ENCODE measurements at places on chromosomes 2 and 18. TPM values are rescaled to one million over a fixed set of nuclear protein-coding genes. Genes with fewer than 3 reads are reported as not detected.

DNA sequence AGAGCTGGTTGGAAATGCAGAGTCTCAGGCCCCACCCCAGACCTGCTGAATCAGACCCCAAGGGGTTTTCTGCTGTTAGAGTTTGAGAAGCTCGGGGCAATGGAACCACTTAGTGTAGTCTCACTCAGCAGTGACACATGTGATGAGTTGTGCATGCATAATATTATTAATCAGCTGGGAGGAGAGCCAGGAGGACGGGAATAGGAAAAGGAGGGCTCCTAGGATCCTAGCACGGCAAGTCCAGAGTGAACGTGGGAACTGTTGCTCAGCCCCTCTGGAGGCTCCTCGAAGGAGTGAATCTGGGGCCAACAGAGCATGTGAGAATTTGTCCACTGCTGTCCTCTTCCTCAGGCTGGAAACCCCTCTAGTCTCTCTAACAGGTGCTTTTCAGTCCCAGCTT lies 87.1 kb downstream of the HS1BP3 start:
- no peaks in the 10 kb centered on the region for H3K36me3 ChIP-seq
- no peaks in the 10 kb centered on the region for H3K4me1 ChIP-seq
- peaks cover 3% of the 10 kb centered on the region for H3K27me3 ChIP-seq
- H3K4me3 ChIP-seq, result no peak overlapping the region
- H3K27ac ChIP-seq, result no peak overlapping the region

The OTX1 gene
- total RNA-seq, result not detected

GRCh38 chr2:65479524-65479923 lies 47.1 kb upstream of the SPRED2 start:
- peaks cover 3% of the 10 kb centered on the region for H3K27me3 ChIP-seq
- H3K27ac ChIP-seq, result no peak overlapping the region
- no peak overlapping the region for H3K4me3 ChIP-seq
- no peaks in the 10 kb centered on the region for H3K4me1 ChIP-seq
- no peaks in the 10 kb centered on the region for H3K36me3 ChIP-seq

- H3K27ac ChIP-seq, result no peak overlapping the region
- no peak overlapping the region for H3K4me3 ChIP-seq
- H3K4me1 ChIP-seq, result no peaks in the 10 kb centered on the region
- H3K36me3 ChIP-seq, result no peaks in the 10 kb centered on the region
- H3K27me3 ChIP-seq, result peaks cover 4% of the 10 kb centered on the region
- DNase-seq, result no peak
Observed at GRCh38 chr2:227796045-227796711, 17.5 kb upstream of the CCL20 start.

DNA sequence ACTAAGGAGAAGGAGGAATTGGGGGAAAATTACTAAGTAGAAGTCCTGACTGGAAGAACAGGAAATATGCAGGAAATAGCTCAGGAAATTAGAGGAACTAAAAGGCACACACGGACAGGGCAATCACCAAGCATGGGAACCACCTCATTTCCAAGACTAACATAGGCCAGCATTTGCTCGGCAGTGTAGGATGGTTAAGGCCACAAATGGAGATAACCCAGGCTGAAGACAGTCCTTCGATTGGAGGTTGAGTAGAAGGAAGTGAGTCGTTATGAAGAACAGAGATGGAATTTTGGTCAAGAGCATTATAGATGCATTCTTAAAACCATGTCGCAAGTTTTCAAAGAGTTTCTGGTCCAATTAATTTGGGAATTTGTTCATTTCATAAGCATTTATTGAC lies 401.4 kb downstream of the ALK start:
- no peak overlapping the region for H3K4me3 ChIP-seq
- peaks cover 9% of the 10 kb centered on the region for H3K27me3 ChIP-seq

DNA sequence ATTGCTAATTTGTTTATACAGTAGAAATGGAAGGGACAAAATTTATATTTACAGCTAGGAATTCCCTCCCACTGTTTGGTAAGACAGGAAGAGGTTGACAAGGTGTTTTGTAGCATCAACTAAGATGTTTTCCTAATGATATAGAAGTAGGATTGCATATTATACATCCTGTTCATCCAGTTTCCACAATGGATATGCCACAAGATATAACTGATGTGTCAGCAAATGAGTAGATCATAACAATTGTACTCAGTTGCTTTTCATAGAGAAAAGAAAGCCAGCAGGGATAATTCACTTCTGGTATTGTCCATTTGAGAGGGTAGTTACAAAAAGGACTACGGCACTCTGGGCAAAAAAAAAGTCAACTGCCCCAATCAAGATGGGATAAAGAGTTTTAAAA lies 102.7 kb downstream of the CALCRL start:
- no peak overlapping the region for H3K27ac ChIP-seq
- no peaks in the 10 kb centered on the region for H3K4me1 ChIP-seq
- H3K4me3 ChIP-seq, result no peak overlapping the region
- no peaks in the 10 kb centered on the region for H3K36me3 ChIP-seq
- no peak for DNase-seq
- no peaks in the 10 kb centered on the region for H3K27me3 ChIP-seq

DNA sequence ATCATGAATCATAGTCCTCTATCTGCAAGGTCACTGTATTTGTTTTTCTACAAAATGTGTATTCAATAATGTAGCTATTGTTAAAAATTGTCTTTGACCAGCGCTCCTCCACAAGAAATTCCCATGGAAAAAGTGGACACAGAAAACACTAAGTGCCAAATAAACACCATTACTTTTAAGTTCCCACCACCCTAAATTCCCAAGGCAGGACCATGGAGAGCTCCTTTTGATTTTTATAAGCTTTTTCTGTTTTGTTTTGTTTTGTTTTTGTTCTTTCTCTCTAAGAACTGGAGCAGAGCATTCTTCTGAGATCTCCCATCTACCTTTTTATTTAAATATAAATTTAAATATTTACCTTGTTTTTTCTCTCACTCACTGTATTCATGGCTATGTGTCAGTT lies 44.5 kb downstream of the LRATD1 start:
- H3K4me1 ChIP-seq, result no peaks in the 10 kb centered on the region
- H3K36me3 ChIP-seq, result no peaks in the 10 kb centered on the region
- no peak for DNase-seq
- no peak overlapping the region for H3K4me3 ChIP-seq
- no peak overlapping the region for H3K27ac ChIP-seq
- no peaks in the 10 kb centered on the region for H3K27me3 ChIP-seq

DNA sequence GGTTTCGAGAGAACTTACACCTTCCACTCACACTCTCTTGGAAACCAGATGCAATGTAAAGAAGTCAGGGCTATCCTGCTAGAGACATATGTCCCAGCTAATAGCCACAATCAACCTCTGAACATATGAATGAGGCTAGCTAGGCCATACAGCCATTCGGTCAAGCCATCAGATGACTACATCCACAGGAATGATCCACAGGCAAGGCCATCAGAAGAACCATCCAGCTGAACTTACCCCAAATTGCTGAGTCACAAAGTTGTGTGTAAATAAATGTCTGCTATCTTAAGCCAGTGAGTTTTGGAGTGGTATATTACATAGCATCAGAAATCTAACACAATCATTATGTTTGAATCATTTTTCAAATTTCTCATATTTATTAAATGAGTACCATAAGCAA lies 5.2 kb upstream of the SPAST start:
- no peak overlapping the region for H3K27ac ChIP-seq
- no peaks in the 10 kb centered on the region for H3K36me3 ChIP-seq
- H3K27me3 ChIP-seq, result no peaks in the 10 kb centered on the region
- DNase-seq, result no peak
- H3K4me1 ChIP-seq, result peaks cover 10% of the 10 kb centered on the region

The DAW1 gene
- not detected for total RNA-seq

- no peak overlapping the region for H3K27ac ChIP-seq
- H3K4me3 ChIP-seq, result no peak overlapping the region
- peak; percentile 23 for DNase-seq
- H3K4me1 ChIP-seq, result peaks cover 8% of the 10 kb centered on the region
Observed at GRCh38 chr2:3480352-3481010, 38.9 kb downstream of the ADI1 start.

- peak overlapping the region; percentile 27 for H3K4me3 ChIP-seq
- H3K36me3 ChIP-seq, result peaks cover 25% of the 10 kb centered on the region
- peak overlapping the region; percentile 17 for H3K27ac ChIP-seq
- H3K27me3 ChIP-seq, result peaks cover 15% of the 10 kb centered on the region
- no peak for DNase-seq
Observed at GRCh38 chr2:102107741-102108070, 34.8 kb upstream of the IL1R1 start.

DNA sequence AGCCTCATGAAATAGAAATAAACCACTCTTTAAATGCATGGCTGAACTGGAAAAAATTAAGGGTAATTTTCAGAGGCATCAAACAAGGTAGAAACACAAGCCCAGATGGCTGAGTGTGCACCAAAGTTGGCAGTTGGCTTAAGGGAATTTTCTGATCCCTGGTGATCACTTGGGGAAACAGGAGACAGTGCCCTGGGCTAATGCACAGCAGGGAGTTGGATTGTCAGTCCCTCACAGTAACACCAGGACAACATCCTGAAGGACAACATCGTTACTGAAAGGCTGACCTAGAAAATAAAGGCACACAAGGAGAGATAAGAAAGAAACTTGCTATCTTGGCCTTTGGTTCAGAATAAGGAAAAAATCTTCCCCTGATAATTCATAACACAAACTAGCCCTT lies 417.0 kb downstream of the SLC4A3 start:
- DNase-seq, result no peak
- H3K4me1 ChIP-seq, result no peaks in the 10 kb centered on the region
- no peak overlapping the region for H3K27ac ChIP-seq
- H3K27me3 ChIP-seq, result peaks cover 7% of the 10 kb centered on the region

GRCh38 chr2:48693645-48694044 lies 61.9 kb downstream of the LHCGR start:
- H3K4me3 ChIP-seq, result no peak overlapping the region
- no peak for DNase-seq
- no peaks in the 10 kb centered on the region for H3K36me3 ChIP-seq
- no peak overlapping the region for H3K27ac ChIP-seq

DNA sequence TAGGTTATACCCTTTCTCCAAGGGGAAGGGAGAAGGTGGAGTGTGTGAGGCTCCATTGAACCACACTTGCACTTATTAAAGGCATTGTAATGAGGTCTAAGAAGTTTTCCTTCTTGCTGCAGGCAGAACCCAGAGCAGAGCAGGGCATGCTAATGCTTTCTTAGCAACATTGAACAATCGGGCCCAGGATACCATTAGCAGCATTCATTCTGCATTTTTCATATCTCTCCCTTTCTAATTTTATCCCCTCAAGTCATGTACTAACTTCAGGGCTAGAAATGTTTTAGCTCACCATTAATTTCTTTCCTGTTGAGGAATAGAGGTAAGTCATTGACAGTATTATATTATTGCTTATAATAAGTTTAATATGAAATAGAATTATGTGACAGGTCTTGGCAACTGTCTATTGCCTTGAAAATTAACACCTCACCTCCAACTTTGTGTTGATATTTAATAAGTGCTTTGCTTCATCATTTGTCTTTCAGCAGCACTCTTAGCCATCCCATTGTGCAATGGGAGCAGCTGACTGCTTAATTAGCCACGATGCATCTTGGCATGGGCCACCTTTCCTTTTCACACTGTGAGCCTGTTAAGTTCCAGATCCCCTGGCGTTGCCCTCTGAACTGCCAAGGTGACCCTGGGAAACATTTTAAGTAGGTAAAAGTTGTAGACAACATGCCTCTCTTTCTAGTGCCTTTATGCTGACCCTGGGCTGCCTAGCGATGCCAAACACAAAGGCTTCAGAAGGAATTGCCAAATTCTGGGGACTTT lies 300.8 kb upstream of the MEX3C start:
- no peak for DNase-seq
- no peaks in the 10 kb centered on the region for H3K4me1 ChIP-seq
- H3K4me3 ChIP-seq, result no peak overlapping the region
- no peak overlapping the region for H3K27ac ChIP-seq
- peaks cover 12% of the 10 kb centered on the region for H3K27me3 ChIP-seq

The TLX2 gene
- total RNA-seq, result 0.21 TPM

- peaks cover 44% of the 10 kb centered on the region for H3K4me1 ChIP-seq
- DNase-seq, result no peak
- no peak overlapping the region for H3K27ac ChIP-seq
- H3K4me3 ChIP-seq, result no peak overlapping the region
- H3K36me3 ChIP-seq, result no peaks in the 10 kb centered on the region
- H3K27me3 ChIP-seq, result no peaks in the 10 kb centered on the region
Observed at GRCh38 chr2:134202371-134202770, 51.5 kb upstream of the MGAT5 start.

DNA sequence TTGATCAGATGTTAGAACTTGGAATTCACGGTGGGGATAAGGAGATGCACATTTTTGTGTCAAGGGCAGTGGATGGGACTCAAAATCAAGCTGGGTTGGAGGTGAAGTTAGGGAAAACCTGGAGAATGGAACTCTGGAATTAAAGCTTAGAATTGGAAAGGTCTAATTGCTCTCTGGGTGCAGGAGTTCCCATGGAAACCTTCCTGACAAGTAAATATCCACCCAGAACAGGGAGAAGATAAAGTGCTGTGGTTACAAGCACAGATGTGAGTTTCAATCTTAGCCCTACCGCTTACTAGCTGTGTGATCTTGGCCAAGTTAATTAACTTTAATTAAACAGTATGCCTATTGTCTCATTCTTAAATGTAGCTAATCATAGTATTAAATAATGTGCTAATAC lies 71.3 kb upstream of the TCF7L1 start:
- H3K27me3 ChIP-seq, result peaks cover 6% of the 10 kb centered on the region
- H3K4me1 ChIP-seq, result peaks cover 10% of the 10 kb centered on the region
- no peak for DNase-seq
- H3K36me3 ChIP-seq, result no peaks in the 10 kb centered on the region
- H3K4me3 ChIP-seq, result no peak overlapping the region

DNA sequence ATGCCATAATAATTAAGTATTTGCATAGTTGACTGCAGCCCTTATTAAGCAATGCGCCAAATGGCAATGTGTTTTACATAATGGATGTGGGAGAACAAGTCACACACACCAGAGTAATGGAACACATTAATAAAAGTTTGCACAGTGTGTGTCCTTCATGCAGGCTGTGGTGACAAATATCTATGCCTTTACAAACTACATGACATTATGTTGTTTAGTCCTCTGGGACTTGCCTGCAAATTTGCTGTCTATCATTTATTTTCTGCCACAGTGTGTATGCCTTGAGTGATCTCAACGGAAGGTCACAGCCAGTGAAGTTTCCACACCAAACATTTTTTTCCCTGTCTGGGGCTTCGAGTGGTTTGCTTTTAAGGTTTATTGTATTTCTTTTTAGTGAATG lies 175.2 kb upstream of the TMEFF2 start:
- H3K27me3 ChIP-seq, result no peaks in the 10 kb centered on the region
- H3K36me3 ChIP-seq, result no peaks in the 10 kb centered on the region
- H3K4me3 ChIP-seq, result no peak overlapping the region
- no peaks in the 10 kb centered on the region for H3K4me1 ChIP-seq
